ENCODE measurements at places on chromosomes 2 and 18. TPM values are rescaled to one million over a fixed set of nuclear protein-coding genes. Genes with fewer than 3 reads are reported as not detected.

The UGT1A1 gene
- 64.8 TPM for total RNA-seq

The PFN4 gene
- total RNA-seq = 2.6 TPM

GRCh38 chr2:232634206-232635150 lies 1.1 kb downstream of the EFHD1 start:
- DNase-seq = no peak

GRCh38 chr2:27059141-27059820 lies 7.8 kb downstream of the AGBL5 start:
- DNase-seq = no peak

- DNase-seq = no peak
Measured at GRCh38 chr2:222992137-222992536, 59.9 kb upstream of the KCNE4 start.

DNA sequence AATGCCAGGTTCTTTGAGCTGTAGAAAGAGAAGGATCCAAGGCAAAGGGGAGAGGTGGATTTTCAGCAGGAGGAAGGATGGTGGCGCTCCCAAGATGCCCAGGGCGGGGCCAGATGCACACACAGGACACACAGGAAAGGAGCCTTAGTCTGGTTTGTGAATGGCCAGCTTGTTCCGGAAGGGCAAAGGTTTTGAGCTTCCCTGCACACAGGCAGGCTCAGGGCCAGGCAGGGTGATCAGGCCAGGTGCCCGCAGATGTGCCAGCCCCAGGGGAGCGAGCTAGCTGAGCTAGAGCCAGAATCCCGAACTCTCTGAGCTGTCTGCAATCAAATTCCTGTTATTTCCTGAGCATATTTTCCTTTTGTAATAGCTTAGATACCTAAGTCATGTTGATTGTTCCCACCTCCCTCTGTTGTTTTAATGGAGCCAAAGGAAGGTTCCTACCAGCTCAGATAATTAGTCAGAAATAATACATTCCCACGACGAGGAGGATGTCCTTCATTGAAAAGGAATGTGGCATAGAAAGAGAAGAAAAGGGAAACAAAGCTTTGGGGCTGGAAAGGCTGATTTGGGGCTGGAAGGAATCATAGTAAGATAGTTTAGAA lies 13.7 kb upstream of the OTOF start:
- no peak for DNase-seq

DNA sequence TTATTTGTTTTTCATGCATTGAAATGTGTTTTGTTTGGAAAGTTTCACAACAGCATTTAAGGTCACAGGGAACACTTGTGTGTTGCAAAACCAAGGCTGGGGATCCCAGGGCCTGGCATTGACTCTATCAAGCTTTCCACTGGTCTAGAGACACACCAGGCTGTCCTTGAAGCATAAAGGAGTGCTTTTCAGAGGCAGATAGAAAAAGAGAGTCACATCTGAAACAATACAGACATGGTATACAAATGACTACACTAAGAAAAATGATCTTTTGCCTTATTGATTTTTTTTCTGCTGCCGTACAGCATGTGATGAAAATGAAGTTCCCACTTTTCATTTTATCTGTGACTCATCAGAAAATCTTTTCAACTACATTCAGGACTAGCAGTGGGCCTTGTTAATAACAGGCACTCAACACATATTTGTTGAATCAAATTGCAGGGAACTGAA lies 61.9 kb upstream of the ZCCHC2 start:
- DNase-seq = no peak

- no peak for DNase-seq
Measured at GRCh38 chr2:30643674-30644073, 163.6 kb downstream of the CAPN13 start.

- no peak for DNase-seq
Measured at GRCh38 chr18:61570070-61570469, 236.8 kb downstream of the CDH20 start.

DNA sequence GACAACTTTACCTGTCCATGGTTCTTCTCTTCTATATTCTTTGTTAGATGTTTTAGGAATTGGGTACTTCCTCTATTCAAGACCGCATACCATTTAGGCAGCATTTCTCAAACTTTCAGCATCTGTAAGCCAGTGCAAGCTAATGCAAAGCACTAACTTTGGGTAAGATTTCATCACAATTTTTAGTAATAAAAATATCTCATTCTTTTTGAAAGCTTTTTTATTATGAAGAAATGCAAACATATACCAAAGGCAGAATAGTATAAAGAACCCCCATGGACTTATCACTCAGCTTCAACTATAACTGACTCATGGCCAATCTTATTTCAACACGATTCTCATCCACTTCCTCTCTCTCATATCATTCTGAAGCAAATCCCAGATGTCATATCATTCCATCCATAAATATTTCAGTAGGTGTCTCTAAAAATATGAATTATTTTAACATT lies 32.9 kb downstream of the INO80C start:
- no peak for DNase-seq

GRCh38 chr2:21793461-21793860 lies 669.7 kb downstream of the TDRD15 start:
- no peak for DNase-seq

DNA sequence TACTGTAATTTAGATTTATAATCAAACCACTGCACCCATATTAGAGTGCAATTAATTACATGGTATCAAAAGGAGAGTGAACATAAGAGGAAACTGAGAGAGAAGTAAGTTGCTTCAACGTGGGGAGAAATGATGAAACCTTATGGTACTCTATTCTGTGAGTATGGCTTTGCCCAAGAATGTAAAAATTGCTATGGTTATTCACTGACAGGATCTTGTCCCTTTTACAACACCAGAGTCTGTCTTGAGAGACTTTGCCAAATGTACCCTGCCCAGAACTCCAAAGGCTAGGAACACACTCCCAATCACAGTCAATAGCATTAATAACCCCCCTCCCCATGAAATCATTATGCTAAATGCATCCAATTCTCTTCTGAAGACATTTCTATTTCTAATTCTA lies 974.8 kb upstream of the POU3F3 start:
- no peak for DNase-seq

- DNase-seq = no peak
Measured at GRCh38 chr2:63040586-63040985, 10.0 kb upstream of the OTX1 start.

DNA sequence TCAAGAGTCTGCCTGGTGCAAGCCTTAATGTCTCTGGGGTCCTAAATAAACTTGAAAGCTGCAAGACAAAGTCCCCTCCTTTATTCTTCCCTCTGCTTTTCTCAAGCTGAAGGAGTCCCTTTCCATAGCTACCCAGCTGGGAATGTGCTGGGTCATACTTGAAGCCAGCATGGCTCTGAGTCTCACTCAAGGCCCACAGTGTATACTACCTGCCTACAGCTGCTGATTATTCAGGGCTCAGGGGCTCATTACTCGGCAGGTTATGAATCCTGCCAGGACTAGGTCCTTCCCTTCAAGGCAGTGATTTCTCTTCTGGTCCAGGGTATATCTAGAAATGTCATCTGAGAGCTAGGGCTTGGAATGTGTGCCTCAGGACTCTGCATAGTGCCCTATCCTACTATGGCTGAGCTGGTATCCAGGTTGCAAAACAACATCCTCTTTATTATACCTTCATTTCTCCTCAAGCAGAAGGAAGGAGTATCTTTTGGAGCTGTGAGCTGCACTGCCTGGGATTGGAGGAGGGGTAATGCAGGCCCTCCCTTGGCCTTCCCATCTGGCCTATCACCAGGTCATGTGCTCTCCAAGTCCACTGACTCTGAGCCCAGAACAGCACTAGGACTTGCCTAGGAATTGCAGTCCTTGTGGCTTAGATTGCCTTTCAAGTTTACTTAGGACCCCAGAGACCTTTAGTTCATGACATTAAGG lies 22.3 kb downstream of the IL1RN start:
- no peak for DNase-seq

GRCh38 chr2:188881434-188881833 lies 92.7 kb upstream of the COL3A1 start:
- DNase-seq = no peak

DNA sequence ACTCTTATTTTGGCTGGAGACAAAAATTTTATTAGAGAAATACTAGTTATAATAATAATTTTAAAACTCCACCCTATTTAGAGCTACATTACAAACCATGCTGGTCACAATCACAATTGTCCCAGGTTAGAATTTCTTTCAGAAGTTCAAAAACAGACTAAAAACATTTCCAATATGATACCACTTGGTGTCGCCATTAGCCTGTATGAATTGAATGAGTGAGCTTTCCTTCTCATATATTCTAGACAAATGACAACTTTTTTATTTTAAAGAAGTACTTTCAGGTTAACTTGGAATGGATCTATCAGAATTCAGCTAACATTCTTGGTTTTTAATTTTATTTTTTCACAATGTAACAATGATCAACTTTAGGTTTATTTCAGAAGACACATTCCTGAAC lies 48.0 kb downstream of the SERPINB8 start:
- no peak for DNase-seq

- DNase-seq = no peak
Measured at GRCh38 chr2:100239486-100240210, 82.7 kb downstream of the LONRF2 start.

Measured in PC-9 (cell line).